ENCODE measurements at places on chromosomes 5 and 9.

- DNase-seq, result no peak
Measured at GRCh38 chr5:105740242-105740641, 1930.5 kb downstream of the EFNA5 start.

DNA sequence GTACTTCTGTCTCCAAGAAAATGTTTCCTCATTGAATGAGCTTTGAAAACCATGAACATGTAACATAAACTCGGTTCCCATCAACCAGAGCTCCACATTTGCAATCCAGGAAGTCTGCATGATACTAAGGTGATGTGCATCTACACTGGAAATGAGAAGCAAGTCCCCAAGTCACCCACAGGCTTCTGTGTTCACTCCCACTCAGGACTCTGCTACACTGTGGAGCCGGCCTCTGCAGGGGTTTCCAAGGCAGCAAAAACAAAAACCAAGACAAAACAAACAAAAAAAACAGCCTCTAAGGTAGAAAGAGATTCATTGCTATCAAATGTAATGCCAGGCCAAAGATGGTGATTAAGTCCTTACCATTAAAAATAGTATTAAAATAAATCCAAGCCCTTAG is 593.7 kb downstream of the IRX1 start:
- peak; percentile 26 for DNase-seq

DNA sequence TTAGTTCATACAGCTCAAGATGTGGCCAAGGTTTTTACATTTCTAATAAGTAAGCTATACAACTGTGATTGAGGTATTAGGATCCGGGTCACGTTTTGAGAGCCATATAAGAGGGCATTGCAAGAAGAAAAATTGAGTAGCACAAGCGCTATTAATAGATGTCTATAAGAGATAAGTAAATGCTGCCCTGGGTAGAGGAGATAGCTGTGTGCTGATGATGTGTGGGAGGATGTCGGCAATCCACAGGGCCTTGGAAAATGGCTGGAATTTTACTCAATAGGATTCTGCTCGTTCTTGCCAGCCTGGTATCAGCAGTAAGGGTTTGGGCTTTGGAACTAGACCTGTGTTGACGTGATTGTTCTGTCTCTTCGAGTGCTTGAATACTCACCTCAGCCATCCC is 41.6 kb downstream of the CSF1R start:
- DNase-seq, result no peak

- no peak for DNase-seq
Measured at GRCh38 chr5:51384281-51384840, 1.1 kb downstream of the ISL1 start.

- DNase-seq, result no peak
Measured at GRCh38 chr5:79011219-79011836, 26.2 kb upstream of the ARSB start.

DNA sequence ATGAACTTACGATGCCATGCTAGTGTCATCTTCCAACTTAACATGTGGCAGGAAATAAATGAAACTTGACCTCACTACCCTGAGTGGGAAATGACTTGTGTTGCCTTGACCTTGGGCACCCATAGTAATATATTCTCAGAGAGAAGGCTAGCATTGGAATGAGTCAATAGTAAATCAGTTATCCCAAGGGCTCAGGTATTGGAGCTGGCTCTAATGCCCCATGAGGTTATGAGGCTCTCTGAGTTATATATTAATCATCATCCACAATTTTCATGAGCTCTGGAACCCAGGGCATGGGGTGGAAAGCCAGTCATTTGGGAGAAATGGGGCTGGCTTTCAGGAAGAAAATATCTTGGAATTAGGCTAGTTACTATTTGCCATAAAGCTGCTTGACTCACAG is 42.4 kb upstream of the SMIM32 start:
- no peak for DNase-seq

- DNase-seq, result no peak
Measured at GRCh38 chr5:75243510-75243909, 6.8 kb upstream of the ANKRD31 start.

DNA sequence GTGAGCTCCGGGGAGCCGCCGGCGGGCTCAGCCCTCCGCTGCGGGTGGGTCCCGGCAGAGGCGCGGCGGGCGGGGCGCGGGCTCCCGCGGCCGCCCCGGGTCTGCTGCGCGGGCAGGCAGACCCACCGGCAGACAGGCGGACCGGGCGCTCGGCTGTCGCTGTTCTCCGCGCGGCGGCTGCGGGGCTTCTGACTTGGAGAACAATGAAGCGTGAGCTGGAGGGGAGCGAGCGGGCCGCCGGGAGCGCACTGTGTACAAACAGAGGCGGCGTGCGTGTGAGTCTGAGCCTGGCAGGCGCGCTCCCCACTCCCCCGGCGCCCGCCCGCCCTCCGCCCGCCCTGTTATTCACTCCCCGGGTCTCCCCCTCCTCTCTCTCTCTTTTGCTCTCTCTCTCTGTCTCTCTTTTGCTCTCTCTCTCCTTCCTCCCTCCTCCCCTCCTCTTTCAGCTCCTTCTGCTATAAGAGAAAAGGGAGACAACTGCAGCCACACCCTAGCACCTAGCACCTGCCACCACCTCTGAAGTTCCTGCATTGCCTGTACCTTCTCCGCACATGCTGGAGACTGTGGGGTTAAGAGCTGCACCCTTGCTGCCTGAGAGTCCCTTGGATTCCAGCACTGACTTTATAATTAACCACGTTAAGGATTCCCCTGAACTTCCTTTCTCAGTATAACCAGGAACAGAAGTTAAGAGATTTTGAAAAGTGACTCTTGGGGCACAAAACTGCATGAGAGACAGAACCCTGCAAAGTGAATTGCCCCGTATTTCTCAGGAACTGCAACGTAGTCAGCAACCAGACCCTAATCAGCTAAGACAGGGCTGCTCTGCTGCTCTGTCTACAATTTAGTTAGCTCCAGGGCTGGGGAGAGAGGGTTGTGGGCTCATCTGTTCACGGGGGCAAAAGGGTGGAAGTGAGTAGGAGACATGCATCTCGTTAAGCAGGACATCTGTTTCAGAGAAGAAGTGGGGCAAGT is at the start of gene EDIL3:
TSS of gene EDIL3 (minus strand) at position 277 of the 972 bp plus-strand sequence. CDS start 506 bp downstream, outside the sequence.
- DNase-seq, result peak; percentile 22

- DNase-seq, result peak; percentile 65
Measured at GRCh38 chr5:132086277-132086794, 12.7 kb downstream of the CSF2 start.

GRCh38 chr9:97372580-97372979 is 39.3 kb upstream of the TDRD7 start:
- no peak for DNase-seq

DNA sequence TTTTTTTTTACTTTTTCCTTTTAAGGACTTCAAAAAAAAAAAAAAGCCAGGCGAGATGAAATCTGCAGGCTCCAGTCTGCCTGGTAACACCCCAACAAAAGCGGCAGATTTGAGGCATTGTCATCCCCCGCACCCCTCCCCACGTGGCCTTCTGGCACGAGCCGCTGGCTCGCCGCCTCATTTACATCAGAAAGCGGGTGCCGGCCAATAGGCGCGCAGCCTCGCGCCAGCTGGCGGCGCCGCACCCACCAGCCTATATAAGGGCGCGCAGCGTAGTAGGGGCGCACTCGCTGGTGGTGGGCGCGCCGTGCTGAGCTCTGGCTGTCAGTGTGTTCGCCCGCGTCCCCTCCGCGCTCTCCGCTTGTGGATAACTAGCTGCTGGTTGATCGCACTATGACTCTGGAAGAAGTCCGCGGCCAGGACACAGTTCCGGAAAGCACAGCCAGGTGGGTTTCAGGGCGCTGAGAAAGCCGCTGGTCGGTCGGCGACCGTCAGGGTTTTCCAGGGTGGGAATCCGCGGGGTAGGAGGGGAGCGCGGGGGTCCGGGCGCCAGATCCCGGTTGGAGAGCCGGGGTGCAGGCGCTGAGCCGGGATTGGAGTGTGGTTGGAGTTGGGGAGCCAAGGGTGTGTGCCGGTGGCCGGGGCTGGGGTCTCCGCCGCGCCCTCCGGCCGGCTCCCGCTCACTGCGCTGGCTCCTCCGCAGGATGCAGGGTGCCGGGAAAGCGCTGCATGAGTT is at the start of gene GADD45G:
TSS of gene GADD45G (plus strand) at position 284 of the 736 bp plus-strand sequence. CDS start at position 394, 110 bp downstream.
- peak; percentile 82 for DNase-seq

- no peak for DNase-seq
Measured at GRCh38 chr5:10400411-10400810, 41.3 kb upstream of the ROPN1L start.

- DNase-seq, result peak; percentile 97
Measured at GRCh38 chr5:136018814-136019783, 9.7 kb upstream of the TGFBI start.
